SHP77 treated with DMSO at 0.1 percent for 48 hours (cell line): ENCODE measurements at places on chromosomes 6 and 20.

DNA sequence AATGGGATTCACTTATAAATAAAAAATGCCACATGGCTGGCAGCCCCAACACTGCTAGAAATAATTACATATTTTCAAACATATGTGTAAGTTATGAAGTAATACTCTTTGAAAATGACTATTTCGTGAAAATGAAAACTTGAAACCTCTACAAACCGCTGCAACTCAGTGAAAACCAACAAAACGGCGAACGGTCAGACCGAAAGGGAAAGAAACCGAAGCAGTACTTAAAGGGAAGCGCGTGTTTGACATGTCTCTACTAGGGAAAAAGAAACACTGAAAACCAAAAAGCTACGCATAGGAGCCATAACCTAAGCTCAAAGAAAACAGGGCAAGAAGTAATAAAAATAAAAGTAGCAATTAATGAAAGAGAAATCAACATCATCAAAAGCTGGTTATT is 121.0 kb upstream of the GGTLC1 start:
- DNase-seq = no peak

DNA sequence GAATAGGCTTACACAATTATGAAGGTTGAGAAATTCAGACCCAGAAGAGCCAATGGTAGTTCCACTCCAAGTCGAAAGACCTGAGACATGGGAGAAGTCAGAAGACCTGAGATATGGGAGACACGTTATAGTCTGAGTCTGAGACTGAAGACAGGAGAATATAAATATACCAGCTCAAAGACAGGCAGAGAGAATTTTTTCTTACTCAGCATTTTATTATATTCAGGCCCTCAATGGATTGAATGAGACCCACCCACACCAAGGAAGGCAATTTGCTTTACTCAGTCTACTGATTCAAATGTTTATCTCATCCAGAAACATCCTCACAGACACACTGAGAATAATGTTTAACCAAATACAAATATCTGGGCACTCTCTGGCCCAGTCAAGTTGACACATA is 693.5 kb downstream of the HDGFL1 start:
- no peak for DNase-seq

- DNase-seq = no peak
Measured at GRCh38 chr6:40128127-40128526, 193.9 kb upstream of the MOCS1 start.

- no peak for DNase-seq
Measured at GRCh38 chr6:3856576-3856975, 7.4 kb downstream of the FAM50B start.

GRCh38 chr6:169046483-169047192 is 207.0 kb downstream of the THBS2 start:
- DNase-seq = no peak

DNA sequence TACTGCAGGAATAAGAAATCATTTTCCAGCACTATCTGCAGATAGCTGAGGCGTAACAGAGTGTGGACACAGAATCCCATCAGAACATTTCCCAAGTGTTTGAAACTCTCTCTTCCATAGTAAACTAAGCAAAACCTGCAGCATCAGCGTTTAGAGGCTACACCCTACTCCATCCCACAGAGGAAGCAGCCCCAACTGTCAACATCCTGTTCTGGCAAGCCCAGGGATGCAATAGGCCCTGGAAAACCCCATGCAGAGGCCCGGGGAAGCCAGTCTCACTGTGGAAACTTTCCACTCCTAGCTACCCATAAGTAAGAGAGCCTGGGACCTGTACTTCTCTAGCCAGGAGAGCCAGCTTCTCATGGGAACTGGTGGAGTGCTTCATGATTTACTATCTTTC is 129.4 kb downstream of the LY86 start:
- no peak for DNase-seq

DNA sequence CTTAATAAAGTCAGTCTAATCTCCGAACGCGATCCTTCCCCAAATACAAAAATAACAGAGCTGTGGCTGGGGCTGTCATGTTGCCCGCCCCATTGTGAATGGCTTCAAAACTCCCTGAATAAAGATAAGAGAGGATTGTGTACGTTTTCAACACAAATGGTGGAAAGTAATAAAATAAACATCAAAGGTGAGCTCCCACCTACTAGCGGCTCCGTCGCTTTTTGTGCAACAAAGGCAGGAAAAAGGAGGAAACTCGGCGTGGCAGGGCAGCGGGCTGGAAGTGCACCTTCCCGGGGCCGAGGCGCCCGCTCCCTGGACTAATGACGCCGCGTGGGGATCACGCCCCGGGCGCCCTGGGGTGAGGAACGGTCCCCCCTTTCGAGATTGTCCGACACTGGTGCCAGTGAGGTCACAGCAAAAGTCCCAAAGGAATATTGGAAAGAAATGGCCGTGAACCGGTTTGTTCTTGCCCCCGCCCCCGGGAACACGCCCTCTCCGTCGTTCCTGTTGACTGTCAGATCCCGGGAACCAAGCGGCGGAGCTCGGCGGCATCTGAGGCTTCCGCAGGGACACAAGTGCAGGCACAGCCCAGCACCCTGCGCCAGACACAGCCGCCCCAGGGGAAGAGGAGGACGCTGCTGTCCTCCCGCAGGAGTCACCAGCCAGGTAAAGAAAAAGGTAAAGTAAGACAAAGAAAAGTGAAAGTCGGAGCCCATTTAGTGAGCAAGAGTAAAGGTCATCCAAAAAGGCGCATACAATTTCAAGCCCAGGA is 1.1 kb upstream of the FOXQ1 start:
- no peak for DNase-seq

- no peak for DNase-seq
Measured at GRCh38 chr6:27031302-27031701, 216.2 kb upstream of the PRSS16 start.

DNA sequence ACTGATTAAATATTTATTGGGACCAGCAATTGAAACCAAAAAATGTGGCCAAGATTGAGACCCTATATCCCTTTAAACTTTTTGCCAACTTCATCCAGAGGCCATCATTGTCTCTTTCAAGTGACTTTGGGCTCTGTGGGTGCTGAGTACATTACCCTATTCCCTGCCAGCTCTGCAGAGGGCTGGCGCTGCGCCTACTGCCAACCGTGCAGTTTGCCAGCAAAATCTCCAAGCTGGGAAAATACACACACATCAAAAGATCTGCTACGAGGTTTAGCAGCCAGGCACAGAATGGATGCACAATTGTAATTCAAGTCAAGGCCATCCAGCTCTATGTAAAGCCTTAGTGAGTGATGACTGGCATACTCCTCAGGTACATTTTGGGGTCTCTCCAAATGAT is 125.0 kb downstream of the CBLN4 start:
- DNase-seq = no peak

DNA sequence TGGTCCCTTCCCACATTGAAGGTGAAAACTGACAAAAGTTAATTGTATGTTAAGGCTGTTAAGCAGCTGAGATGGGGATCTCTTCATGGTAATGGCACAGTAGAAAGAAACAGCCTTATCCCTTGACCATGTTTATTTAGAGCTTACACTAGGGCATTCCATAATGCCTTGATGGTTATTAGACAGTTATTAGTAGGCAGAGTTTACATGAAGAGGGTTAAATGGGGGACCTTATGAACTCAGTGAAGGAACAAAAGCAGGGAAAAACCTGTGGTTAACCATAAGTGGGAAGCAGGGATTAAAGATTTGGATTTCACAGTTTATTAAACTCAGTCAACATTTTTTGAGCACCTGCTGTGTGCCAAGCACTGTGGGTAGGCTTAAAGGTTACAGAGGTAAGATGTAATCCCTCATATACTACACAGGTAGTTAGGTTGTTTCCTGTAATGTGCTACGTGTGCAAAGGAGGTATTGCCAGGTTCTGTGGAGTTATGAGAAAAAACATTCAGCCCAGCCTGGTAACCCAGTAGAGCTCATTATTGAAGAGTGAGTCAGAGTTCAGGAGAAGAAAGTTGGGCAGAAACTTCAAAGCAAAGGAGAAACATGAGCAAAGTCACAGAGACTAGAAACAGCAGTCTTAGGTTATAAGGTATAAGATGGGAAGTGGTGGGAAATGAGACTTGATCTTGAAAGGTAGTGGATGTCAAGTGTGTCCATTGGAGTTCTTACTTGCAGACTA is 32.3 kb upstream of the GNRH2 start:
- DNase-seq = no peak

GRCh38 chr6:11227698-11228097 is 4.8 kb downstream of the NEDD9 start:
- no peak for DNase-seq

- DNase-seq = no peak
Measured at GRCh38 chr6:142331075-142331551, 29.3 kb downstream of the ADGRG6 start.

DNA sequence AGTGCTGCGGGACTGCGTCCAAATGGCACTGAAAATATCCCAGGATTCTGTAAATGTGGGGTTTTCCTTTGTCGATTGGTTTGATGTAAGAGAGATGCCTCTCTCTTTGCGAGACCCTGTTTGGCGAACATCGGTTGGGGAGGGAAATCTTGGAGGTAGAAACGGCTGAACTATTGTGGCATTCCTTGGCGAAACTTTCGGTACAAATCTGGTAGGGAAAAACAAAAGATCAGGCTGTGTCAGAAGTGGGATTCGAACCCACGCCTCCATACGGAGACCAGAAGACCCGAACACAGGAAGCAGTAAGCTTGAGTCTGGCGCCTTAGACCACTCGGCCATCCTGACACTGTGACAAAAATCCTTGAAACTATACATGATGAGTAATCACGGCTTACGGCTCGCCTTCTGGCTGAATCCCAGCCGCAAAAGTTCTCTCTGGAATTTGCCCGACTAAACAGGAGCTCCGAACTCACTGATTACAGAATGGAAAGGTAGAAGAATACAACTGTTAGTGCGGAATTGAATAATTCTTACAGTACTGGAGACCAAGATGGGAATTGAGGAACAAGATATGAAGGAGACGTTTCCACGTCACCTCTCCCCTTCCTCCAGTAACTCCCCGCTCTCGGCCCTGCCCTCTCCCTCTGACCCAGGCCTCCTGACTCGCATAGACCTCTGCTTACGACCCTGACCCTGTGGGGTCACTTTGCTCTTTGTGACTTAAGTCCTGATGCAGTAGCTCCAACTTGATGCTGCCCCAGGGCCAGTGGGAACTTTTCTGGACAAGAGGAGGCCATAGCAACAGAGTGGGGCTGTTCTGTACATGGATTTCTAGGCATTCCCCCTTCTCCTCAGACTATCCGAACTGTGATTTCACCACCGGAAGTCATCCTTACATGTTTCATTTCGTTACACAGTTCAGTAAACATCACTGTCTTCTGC is 132.8 kb upstream of the ZNF184 start:
- DNase-seq = peak; percentile 10

GRCh38 chr20:1286267-1287024 is 20.4 kb downstream of the SNPH start:
- DNase-seq = no peak

DNA sequence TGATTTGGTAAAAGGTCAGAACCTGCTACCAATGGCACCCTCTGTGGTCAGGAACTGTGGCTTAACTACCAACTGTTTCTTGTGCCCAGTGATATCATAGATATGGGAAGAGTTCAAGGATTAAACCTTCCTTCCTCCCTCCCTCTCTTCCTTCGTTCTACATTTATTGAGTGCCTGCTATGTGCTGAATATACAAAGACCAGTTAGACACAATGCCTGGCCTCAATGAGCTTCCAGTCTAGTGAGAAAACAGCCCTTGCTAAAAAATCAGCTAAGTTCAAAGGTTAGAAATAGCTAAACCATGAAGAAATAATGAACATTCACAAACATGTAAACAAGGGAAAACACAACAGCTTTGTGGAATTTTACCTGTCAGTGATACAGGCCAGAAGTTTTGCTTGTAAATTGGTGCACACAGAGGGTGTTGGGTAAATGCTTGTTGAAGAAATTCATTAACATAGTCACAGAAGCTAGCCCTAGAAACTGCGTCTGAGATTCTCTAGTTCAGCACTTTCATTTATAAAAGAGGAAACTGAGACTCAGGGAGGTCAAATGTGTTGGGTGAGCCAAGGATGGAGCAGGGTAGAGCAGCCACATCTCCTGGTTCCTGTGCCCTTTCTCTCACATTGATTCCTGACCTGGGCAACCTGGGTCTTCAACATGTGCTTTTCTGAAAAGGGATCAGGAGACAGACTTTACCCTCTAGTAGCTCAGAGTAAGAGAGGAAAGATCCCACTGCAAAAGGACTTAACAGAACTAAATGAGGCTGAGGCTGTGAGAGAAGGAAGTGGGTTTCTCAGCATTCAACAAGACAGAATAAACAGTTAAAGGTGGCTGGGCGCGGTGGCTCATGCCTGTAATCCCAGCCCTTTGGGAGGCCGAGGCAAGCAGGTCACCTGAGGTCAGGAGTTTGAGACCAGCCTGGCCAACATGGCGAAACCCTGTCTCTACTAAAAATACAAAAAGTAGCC is 14.4 kb upstream of the FOXO3 start:
- DNase-seq = no peak

GRCh38 chr6:154792761-154793160 is 59.5 kb downstream of the SCAF8 start:
- DNase-seq = no peak

DNA sequence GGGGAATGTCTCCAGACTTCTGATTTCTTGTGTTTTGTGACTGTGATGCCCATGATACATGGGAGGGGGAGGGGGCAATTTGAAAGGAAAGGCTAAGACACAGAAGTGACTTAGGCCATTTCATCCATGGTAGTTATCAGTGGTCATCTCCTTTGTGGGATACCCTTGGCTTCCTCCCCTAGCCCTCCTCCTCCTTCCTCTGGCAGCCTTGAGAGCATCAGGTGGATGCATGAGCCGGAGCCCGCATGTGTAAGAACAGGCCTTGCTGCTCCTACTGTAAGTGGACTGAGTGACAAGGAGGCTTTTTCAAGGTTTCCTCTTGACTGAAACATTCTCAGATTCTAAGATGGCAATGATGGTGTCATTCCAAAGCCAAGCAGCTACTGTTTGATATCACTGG is 874 bp downstream of the CD83 start:
- DNase-seq = no peak

GRCh38 chr20:44455126-44455525 is 20.5 kb upstream of the TTPAL start:
- DNase-seq = no peak

DNA sequence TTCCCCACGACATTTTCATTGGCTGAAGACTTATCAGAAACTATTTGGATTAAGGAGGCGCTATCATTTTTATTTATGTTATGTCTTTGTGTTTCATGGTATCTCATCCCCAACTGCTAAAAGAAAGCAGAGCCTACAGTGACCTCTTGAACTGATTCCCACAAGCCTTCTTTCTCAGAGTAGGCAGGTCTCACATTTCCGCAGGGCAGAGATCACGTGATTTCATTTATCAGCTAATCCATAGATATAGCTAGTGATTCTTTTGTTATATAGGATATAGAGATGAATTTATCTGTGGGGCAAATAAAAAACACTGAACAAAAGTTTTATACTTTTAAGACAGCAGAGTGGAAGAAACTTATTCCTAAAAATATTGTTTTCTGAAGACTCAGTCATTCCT is 25.0 kb upstream of the POPDC3 start:
- DNase-seq = no peak

GRCh38 chr20:17438436-17439039 is 92.6 kb downstream of the BFSP1 start:
- no peak for DNase-seq

GRCh38 chr6:107730683-107731314 is 93.3 kb downstream of the SCML4 start:
- no peak for DNase-seq

GRCh38 chr20:49245921-49246740 is 26.9 kb downstream of the DDX27 start:
- DNase-seq = no peak

- DNase-seq = no peak
Measured at GRCh38 chr6:33073431-33073871, at the start of gene HLA-DPA1. TSS of gene HLA-DPA1 (minus strand) at chr6:33073649.
